ENCODE measurements at places on chromosomes 4 and X.

DNA sequence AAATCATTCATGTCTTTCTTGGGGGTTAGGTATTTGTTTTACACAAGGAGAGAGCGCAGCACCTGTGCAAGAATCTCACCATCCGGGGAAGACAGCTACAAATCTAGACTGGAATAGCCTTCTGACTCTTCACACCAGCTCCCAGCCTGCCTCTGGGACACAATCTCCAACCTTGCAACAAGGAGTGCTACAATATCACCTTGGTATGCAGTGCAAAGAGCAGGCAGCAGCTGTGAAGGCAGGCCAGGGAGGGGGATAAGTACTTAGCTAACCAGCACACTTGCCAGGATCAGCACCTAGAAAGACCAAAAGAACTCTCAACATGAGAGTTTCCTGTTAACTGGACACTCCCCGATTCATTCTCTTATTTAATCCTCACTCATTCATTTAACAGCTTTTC, 235.3 kb downstream of the AR start:
- DNase-seq = no peak

DNA sequence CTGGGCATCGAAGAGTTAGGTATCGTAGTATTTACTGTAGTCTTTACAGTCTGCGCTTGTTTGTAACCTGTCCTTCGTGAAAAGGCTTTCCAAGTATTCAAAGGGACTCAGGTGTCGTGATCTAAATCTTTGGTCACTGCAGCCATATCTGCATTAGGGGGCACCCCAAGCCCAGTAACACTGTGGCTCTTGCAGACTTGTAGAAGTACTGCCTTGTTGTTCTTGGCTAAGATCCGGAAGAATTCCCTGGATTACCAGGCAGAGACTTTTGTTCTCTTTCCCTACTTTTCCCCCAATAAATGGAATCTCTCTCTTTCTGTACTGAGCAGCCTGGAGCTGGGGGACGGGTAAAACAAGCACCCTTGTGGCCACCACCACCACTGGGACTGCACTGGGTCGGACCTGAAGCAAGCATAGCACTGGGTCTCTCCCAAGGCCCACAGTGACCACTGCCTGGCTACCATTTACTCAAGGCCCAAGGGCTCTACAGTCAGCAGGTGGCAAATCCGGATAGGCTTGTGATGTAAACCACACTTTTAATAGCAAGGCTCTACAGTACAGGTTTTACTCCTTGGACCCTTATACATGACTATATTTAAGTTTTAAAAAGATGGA, 12.0 kb downstream of the CXorf58 start:
- no peak for DNase-seq

DNA sequence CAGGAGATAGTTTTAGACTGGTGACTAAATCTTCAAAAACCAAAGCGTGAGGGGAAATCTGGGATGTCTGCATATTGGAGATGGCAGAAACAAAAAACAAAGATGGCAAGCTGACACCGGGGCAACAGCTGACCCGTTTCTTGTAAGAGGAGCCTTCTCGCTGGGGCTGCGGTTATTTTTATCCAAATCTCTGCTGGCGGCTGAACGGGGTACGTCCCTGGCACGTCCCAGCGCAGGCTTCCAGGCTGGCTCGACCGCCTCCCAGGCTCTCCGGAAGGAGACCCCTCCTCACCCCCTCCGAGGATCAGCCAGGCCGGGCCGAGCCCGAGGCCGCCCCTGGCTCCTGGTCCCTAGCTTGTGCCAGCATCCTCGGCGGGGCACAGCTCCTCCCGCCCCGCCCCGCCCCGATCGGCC, 403 bp downstream of the SGCB start:
- DNase-seq = no peak

GRCh38 chrX:71976753-71977152, 66.1 kb downstream of the NHSL2 start:
- no peak for DNase-seq

DNA sequence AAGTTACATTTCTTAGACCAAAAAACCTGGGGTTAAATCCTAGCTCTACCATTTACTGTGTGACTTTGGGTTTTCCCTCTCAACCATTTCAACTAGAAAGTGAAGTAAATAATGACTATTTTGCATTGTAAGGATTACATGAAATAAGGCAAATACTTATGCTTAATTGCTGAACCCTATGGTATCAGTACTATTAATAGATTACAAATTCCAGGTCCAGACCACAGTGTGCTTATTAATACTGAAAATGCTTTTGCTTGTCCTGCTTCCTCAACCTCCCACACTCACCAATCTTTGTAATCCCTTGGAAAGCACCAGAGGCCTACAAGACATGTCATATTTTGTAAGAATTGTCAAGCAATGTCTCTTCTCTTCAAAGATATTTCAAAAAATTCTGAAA, 456.5 kb downstream of the SPOCK3 start:
- no peak for DNase-seq

DNA sequence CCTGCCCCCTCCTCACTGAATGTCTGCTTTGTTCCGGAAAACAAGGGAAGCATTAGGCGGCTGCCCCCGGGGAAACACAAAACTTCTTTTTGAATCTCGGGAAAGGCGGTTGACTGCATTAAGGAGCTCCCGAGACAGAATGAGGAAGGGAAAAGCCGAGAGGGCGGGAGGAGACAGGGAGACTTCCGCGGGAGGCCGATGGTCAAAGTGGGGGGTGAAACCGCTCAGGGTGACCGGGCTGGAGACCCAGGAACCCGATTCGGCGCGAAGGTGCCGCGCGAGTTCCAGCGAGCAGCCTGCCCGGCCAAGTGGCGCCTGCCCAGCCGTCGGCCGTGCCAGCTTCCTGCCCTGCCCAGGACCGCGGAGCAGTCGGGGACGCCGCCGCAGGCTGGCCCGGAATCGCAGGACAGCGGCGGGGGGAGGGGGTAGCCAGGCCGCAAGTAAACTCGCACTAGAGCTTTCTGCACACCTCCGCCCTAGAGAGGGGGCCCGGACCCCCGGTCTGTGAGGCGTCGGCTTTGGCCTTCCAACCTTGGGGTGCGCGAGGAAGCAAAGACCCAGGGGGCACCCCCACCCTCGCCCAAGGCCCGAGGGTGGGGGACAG, 55.1 kb upstream of the BCOR start:
- no peak for DNase-seq

- no peak for DNase-seq
Measured at GRCh38 chr4:112526061-112526460, 10.1 kb upstream of the NEUROG2 start.

All from stimulated activated CD8-positive, alpha-beta memory T cell treated with anti-CD3 and anti-CD28 coated beads, Interleukin-2, amount 100 ng/mL, for 1 hour (primary cell).